Naive thymus-derived CD8-positive, alpha-beta T cell (primary cell): ENCODE measurements at places on chromosomes 3 and 15.

GRCh38 chr3:123448536-123449101, at the start of gene ADCY5:
ADCY5 (minus strand) TSS chr3:123449090; CDS start chr3:123448545, 545 bp downstream.
- no peak within 1 kb of the TSS for H3K27ac ChIP-seq
- peaks cover 37% of the 10 kb centered on the region for H3K27me3 ChIP-seq
- DNase-seq, result no peak

- no peaks in the 10 kb centered on the region for H3K4me1 ChIP-seq
- no peaks in the 10 kb centered on the region for H3K27me3 ChIP-seq
- H3K4me3 ChIP-seq, result no peak overlapping the region
- DNase-seq, result no peak
- peaks cover 5% of the 10 kb centered on the region for H3K36me3 ChIP-seq
- no peak overlapping the region for H3K27ac ChIP-seq
These were observed 23.3 kb downstream of the POPDC2 start for GRCh38 chr3:119636891-119637611.

GRCh38 chr3:72839057-72839456, 9.2 kb downstream of the SHQ1 start:
- H3K36me3 ChIP-seq, result peaks cover 23% of the 10 kb centered on the region
- no peak for DNase-seq
- no peak overlapping the region for H3K4me3 ChIP-seq
- no peaks in the 10 kb centered on the region for H3K27me3 ChIP-seq
- H3K27ac ChIP-seq, result no peak overlapping the region

- no peak for DNase-seq
- no peaks in the 10 kb centered on the region for H3K27me3 ChIP-seq
- H3K4me1 ChIP-seq, result no peaks in the 10 kb centered on the region
- H3K36me3 ChIP-seq, result no peaks in the 10 kb centered on the region
- H3K4me3 ChIP-seq, result no peak overlapping the region
- no peak overlapping the region for H3K27ac ChIP-seq
These were observed 330.5 kb upstream of the CTDSPL start for GRCh38 chr3:37531066-37531720.

GRCh38 chr15:68580026-68580882, 1.5 kb downstream of the CORO2B start:
- peaks cover 41% of the 10 kb centered on the region for H3K27me3 ChIP-seq
- peak overlapping the region; percentile 46 for H3K4me3 ChIP-seq
- no peak overlapping the region for H3K27ac ChIP-seq
- DNase-seq, result no peak
- no peaks in the 10 kb centered on the region for H3K36me3 ChIP-seq
- H3K4me1 ChIP-seq, result peaks cover 11% of the 10 kb centered on the region

DNA sequence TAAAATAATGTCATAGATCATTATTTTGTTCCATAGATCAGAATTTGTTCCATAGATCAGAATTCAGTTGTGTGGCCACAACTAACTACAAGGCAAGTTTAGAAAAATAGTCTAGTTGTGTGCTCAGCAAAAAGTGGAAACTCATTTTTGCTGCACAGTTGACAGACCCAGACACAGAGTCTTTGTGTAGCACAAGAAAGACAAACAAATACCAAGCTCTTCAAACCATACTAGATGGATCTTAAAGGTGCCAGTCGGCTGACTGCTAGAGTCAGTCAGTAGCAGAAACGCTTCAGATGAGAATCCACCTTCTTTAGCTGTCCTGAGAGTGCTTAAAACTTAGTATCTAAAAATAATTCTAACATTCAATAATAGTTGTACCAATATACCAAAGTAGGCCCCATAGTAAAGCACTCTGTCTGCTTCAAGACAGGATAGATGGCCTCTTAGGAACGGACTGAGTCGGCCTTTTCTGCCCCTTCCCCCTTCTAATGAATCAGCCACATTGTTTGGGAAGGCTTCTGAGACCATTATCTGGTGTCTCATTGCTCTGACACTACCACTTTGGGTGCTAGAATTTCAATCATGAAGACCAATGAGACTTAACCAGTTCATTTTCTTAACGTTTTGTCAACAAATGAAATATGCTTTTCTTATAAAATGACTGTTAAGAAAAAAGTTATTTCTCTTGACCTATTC, 27.7 kb upstream of the SLC4A7 start:
- no peak overlapping the region for H3K4me3 ChIP-seq
- no peak overlapping the region for H3K27ac ChIP-seq
- H3K4me1 ChIP-seq, result no peaks in the 10 kb centered on the region
- DNase-seq, result no peak
- no peaks in the 10 kb centered on the region for H3K36me3 ChIP-seq

DNA sequence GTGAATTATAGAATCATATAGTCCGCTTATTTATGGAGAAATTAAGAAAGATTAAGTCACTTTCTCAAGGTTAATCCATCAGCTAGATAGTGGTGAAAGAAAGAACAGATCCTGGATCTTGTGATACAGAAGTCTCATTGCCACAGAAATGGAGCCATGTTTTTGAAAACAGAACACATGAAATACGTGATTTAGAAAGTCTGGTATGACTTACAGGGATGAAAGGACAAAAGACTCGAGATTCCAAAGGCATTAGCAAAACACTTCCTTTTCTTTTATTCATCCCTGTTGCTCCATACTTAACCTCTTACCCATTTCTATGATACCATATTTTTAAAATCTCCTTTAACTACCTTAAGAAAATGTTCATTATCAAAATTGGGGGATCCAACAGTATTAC, 40.0 kb upstream of the TEX9 start:
- H3K4me3 ChIP-seq, result no peak overlapping the region
- H3K36me3 ChIP-seq, result no peaks in the 10 kb centered on the region
- H3K27ac ChIP-seq, result no peak overlapping the region
- H3K27me3 ChIP-seq, result peaks cover 12% of the 10 kb centered on the region

GRCh38 chr15:23384371-23384770, 29.8 kb downstream of the GOLGA8S start:
- no peak overlapping the region for H3K4me3 ChIP-seq
- H3K4me1 ChIP-seq, result no peaks in the 10 kb centered on the region
- H3K27ac ChIP-seq, result no peak overlapping the region
